ENCODE measurements at places on chromosomes 2 and 18.

DNA sequence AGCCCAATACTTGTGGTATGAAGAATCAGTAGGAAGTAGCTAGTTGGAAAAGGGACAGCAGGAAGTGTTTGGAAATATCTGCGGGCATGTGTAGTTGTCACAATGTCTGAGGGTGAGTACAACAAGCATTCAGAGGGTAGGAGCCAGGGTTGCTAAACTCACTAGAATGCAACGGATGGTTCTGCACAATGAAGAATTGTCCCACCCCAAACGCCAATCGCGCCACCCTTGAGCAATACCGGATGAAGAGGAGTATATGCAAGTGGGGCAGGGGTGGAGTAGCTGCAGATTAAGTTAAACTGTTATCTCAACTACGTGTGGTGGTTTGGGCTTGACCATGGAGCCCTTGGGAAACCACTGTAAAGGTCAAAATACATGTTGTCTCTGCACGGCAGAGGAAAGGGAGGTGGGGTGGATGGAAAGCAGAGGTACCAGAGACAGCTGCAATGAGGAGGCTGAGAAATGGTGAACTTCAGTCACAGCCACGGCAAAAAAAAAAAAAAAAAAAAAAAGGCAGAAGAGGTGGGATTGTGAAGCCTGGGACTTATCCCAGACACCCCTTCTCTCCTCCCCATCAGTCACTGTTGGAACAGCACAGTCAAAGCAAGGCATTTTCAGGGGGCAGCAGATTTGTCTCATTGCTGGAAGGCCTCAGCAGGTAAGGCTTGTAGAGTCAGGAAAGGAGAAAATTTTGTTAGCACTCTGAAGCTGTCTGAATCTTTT, 5.2 kb downstream of the CCL20 start:
- DNase-seq = no peak

GRCh38 chr2:88027697-88028389, 11.5 kb upstream of the RNU2-63P start:
- no peak for DNase-seq

DNA sequence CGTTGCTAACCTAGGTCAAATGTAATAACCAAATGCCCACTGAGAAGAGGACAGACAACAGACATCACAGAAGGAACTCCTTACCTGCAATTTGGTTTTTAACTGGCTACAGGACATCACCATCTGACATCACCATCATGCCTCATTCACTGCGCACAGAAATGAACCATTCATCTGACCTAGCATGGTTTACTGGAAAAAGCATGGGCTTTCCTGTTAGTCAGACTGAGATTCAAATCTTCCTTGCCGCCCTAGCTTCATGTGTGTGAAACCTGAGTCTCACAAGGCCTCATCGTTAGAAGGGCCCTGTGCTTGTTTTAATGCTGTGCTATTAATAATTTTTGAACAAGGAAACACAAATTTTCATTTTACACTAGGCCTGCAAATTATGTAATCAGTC, 1.1 kb upstream of the HIBCH start:
- DNase-seq = no peak

- DNase-seq = no peak
Measured at GRCh38 chr2:50402654-50402960, 629.3 kb downstream of the NRXN1 start.
